CD4-positive, alpha-beta memory T cell (primary cell): ENCODE measurements at places on chromosomes 7 and 10.

- no peak for DNase-seq
These were observed 707.9 kb downstream of the AUTS2 start for GRCh38 chr7:70306173-70306572.

DNA sequence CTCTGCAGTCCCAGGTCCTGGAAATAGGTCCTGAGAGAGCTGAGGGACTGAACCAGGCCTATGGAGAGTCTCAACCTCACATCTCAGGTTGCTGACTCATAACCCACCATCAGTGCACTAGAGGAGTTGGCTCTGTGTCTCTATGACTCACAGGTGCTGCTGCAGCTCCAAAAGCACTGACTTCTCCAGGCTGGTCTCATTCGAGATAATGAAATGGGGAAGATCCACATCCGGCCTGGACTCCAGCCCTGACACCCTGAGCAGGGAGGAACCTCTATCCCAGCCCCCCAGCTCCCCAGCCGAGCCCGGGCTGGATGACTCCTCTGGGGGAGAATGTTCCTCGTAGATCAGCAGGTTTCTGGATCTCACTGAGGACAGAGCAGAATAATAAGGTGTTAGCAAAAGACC is 35.5 kb upstream of the DGKI start:
- no peak for DNase-seq

DNA sequence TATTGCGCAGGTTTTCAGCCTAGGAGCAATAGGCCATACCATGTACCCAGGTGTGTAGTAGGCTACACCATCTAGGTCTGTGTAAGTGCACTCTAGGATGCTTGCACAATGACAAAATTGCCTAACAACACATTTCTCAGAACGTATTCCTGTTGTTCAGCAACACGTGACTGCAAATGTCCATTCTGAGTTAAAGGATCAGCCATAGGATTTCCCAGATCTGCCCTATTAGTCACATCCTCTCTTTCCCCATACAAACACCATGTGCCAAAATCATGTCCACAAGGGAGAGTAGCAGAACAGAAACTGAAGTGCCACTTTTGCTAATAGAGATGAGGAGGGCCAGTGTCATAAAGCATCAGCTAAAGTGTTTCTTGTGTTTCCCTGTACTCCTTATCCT is 42.6 kb upstream of the AMPH start:
- DNase-seq, result no peak

DNA sequence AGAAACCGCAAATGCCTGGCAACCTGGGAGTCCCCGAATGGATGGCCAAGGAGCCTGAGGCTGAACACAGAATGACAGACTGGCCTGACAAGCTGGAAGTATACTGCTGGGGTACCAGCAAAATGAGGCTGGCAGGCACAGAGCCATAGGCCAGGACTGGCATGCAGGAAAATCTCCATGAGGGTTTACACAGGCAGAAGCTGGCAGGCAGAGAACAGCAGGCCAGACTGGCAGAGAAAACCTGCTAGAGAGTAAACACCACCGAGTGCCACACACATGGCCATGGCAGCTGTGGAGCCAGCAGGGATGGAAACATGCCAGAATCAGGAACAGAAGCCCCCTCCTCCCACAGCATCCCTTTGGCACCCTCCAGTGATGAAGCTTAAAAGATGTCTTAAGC is 63.4 kb downstream of the CRPPA start:
- no peak for DNase-seq

GRCh38 chr10:11425296-11425610 is 186.2 kb downstream of the USP6NL start:
- DNase-seq, result no peak

GRCh38 chr7:78543976-78544375 is 745.4 kb downstream of the PHTF2 start:
- DNase-seq, result no peak

GRCh38 chr7:108308276-108308675 is 148.0 kb downstream of the NRCAM start:
- DNase-seq, result no peak

DNA sequence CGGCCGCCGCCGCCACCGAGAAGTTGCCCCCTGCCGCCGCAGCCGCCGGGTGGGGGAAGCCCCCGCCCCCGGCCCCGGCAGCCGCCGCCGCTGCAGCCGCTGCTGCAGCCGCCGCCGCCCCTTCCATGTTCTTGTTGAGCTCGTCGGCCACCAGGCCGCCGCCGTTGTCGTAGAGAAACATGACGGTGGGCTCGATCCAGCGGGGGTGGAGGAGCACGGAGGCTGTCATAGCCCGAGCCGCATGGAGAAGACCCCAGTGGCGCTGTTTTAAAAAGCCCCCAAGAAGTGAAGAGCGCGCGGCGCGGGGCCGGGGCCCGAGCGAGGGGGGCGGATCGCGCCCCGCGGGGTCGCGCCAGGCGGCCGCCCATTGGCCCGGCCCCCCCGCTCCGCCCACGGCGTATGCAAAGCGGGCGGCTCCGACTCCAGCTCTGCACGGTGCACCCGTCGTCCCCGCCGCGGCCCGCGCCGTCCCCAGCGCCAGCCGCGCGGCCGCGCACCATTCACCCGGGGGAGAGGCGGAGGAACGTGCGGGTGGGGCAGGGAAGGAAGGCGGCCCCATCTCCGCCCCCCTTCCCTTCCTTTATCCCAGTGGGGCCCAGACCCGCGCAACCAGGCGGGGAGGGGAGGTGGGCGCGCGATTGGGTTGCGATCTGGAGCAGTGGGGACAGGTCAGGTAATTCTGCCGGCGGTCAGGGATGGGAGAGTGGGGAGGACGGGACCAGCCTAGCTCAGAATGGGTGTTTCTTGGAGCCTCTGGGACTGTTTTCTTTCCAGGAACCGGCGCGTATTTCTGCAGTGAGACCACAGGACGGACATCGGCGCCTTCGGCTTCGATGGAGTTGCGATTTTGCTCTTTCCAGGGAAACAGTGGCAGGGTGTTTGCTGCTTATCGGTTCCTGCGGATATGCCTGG is at the start of gene HOXA13:
Gene HOXA13, minus strand, starts transcription at position 243 of the 912 bp plus-strand sequence. Its CDS starts 14 bp downstream, at position 229.
- no peak for DNase-seq

DNA sequence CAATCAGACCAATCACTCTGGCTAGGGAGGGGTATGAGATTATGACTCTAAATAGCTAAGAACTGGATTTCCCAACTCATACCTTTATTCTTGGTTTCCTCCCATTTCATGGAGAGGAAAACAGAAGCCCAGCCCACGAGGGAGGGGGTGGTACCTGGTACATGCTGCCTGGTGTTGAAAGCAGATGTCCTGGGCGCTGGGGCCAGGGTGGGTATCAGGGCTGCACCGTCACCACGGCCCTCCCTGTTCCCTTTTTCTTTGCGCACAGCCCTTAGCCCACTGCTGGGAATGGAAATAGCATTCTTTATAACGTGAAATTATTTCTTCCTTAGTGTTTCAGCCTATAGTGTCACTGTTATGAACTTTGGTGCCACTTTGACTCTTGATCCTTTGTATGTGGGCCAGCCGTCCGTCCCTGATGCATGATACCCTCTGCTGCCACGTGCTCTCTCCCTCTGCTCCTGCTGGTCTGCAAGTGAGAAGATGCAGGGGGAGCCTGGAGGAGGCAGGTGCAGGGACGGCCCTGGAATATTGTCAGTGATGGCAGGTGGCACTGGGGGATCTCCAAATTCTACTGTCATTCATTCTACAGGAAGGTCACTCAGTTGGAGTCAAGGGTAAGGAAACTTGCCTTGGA is 158.5 kb downstream of the CDH23 start:
- no peak for DNase-seq

- DNase-seq, result peak; percentile 69
These were observed 20.3 kb upstream of the HECTD2 start for GRCh38 chr10:91389636-91390512.

GRCh38 chr10:6647811-6648526 is 67.9 kb upstream of the PRKCQ start:
- DNase-seq, result peak; percentile 63

DNA sequence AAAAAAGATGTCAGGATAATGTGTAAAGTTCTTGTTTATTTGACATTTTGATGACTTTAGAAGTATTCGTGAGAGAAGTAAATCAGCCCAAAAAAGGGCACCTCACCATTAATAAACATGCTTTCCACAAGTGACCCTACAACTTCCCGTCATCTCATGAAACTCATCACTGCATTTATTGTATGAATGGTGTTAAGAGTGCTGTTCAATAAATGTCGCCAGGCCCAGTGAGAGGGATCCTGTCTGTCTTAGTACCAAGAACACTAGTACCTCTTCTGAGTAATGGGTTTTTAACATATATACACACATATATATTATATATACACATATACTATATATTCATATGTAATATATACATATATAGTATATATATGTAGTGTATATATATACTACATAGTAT is 61.9 kb downstream of the TMEM26 start:
- no peak for DNase-seq

DNA sequence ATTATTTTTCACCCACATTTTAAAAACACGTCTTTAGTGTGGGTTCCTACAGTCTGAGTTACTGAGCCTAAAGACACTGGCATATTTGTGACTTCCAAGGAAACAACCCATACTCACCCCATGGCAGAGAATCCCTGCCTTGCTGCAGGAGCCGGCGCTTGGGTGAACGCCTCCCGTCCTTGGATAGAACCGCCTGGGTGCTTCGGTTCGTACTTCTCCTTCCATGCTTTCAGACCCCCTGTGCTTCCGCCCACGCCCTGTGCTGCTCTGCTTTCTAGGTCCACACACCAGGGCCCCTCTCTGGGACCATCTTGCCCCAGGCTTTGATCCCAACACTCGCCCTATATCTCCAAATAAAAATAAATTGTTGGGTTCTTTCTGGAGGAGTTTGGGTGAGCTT is 125.8 kb downstream of the PTPRN2 start:
- DNase-seq, result no peak

- DNase-seq, result no peak
These were observed 9.3 kb downstream of the LZTS2 start for GRCh38 chr10:101008823-101009423.

DNA sequence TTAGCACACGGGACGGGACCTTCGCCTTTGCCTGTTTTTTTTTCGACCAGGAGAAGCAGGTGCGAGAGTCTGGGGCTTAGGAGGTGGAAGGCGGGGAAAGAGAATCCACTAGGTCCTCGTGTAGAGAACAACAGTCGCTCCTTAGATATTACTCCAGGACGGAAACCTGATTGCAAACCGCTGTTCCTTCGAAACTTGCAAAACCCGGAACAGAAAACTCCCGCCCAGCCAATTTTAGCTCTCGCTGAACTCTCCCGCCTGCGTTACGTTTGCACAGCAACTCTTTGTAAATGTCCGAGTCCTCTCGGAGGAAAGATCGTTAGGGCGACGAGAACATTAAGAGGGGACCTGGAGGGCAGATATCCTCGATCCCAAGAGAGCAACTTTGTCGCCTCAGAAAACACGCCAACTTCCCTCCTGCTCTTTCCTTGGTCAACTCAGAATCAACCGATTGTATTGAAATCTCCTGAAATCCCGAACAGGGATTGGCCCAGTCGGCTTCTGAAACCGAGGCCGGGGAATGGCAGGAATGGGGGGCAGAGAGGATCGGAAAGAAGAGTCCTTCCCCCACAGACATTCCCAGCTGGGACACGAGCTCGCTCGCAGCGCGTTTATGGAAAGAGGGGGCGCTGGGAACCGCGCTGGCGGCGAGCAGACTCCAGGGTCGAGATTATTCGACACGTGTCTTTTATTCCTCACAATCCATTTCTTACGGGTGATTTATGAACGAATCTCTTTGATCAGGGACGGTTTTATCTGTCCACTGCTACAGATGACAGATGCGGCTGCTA is 9.9 kb downstream of the TWIST1 start:
- no peak for DNase-seq

DNA sequence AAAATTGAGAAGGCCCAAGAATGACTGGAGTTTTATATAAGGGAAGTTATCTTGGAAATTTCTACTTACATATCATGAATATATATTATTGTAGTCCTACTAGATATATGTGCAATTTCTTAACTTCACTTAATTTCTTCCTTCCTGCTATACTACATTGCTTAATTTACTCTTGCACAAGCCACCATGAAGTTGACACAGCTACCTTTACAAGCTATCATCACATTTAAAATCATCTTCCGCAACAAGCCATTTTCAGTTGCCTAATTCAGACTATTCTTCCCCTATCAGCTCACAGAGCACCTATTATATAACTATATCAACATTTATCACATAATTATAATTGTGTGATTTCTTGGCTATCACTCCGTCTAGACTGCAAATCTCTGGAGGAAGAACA is 418.4 kb downstream of the PARD3 start:
- DNase-seq, result no peak

DNA sequence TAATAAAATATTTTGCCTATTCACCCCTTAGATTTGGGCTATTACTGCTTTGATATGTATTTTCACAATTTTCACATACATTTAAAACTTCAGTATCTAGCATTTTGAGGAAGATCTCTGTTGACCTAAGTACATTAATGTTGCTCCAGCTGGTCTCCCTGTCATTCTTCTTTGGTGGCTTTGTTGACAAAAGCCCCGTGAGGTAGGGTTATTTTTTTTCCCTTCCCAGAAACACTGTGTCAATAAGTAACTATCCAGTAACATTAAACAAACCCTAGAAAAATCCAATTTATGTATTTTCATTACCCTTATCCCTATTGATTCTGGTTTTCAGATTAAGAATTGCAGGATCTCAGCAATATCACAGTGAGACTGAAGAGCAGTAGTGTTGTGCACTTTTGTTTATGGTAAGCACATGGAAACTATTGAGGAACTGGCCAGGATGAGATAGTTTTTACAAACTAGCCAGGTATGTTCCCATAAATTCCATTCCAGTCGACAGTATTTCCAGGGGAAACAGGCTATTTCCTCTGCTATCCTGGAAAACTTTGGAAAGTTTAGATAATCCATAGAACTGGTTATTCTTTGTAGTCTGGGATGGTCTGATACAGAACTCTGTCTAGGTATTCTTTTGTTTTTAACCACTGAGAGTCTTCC is 198.2 kb downstream of the PON1 start:
- DNase-seq, result no peak

DNA sequence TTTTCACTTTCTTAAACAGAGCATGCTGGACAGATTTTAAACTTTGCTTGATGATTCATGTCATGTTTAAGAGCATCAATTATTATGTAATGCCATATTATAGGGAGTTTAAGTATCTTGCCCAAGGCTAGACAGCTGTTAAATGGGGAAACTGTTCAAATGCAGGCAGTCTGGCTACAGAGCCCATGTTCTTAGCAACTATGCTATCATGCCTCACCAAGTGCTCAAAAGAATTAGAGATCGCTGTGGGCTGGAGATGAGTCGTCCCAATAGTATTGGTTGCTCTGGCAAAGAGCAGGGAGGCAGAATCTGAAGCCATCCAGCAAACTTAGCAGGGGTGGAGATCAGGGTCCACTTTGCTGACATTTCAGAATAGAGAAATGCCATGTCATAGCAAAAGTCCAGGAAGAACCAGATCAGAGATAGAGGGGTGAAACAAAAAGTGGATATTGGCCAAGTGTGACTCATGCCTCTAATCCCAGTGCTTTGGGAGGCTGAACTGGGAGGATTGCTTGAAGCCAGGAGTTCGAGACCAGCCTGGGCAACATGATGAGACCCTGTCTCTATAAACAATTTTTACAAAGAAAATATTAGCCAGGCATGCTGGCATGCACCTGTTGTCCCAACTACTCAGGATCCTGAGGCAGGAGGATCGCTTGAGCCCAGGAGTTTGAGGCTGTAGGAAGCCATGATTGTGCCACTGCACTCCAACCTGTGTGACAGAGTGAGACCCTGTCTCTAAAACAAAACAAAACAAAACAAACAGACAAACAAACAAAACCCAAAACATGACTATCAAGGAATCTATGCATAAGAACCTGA is 57.8 kb downstream of the BAMBI start:
- DNase-seq, result no peak
